Naive thymus-derived CD8-positive, alpha-beta T cell (primary cell): ENCODE measurements at places on chromosomes 2 and 18. TPM values are rescaled to one million over a fixed set of nuclear protein-coding genes. Genes with fewer than 3 reads are reported as not detected.

DNA sequence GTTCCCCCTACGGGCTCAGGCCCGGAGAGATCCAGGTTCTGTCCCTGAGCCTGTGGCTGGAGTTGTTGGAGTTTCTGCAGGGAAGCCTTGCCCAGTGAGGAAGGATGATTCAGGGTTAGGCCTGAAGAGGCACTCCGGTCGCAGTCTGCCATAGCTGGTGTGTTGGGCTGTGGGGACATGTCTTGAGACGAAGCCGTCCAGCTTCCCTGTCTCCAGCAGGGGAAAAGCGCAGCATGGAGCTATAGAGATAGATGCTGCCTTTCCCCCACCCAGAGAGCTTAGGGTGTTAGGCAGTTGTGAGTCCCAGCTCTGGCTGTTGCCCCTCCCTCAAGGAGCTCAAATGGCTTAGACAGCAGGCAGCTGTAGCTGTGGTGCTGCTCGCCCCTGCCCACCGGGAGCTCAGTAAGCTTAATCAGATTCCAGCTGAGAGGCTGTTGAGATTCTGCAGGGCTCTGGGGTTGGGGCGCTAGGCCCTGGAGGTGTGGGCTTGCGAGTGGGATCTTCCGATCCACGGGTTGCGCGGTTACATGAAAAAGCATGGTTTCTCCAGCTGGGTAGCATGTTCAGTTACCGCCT, 103.9 kb downstream of the PMAIP1 start:
- H3K4me3 ChIP-seq = no peak overlapping the region
- H3K36me3 ChIP-seq = no peaks in the 10 kb centered on the region
- DNase-seq = no peak
- no peaks in the 10 kb centered on the region for H3K4me1 ChIP-seq

DNA sequence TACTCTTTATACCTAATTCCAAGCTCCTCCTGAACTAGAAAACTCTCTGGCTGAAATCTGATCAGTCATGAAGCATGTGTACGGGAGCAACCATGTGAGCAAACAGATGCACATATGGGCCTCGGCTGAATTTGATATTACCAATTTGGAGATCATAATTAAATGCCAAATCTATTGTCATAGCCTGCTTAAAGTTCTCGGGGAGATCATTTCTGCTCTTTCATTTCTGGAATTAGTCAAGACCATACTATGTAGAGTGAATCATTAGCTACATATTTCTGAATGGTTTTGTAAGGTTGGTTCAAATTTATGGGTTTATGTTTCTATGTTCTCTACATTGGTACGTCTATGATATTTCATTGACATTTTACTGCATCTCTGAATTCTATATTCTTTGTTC, 205.5 kb downstream of the UBE2E3 start:
- no peak overlapping the region for H3K27ac ChIP-seq
- no peak overlapping the region for H3K4me3 ChIP-seq
- no peaks in the 10 kb centered on the region for H3K36me3 ChIP-seq
- DNase-seq = no peak
- H3K27me3 ChIP-seq = no peaks in the 10 kb centered on the region
- H3K4me1 ChIP-seq = peaks cover 46% of the 10 kb centered on the region

GRCh38 chr2:162579169-162579568, 235.2 kb downstream of the GCA start:
- no peaks in the 10 kb centered on the region for H3K36me3 ChIP-seq
- no peak overlapping the region for H3K4me3 ChIP-seq
- H3K27ac ChIP-seq = no peak overlapping the region
- H3K4me1 ChIP-seq = no peaks in the 10 kb centered on the region
- DNase-seq = no peak

DNA sequence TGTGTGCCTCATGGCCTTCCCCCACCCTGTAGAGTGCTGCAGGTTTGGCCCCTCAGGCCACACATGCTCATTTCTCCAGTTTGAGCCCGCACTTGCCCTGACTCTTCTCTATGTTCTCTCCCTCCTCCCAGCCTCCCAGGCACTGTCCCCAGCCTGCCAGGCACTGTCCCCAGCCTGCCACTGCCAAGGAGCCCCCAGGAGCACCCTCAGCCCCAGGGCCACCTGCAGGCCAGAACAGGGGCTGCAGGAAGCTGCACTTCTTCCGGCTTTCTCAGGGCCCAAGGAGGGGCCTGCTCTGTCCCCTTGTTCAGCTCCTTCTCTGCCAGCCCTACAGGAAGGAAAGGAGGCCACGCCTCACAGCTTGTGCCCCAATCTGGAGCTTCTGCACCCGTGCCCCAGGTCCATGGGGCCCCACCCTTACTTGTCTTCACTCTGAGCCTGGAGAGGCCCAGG, 31.6 kb downstream of the CYP26B1 start:
- no peak overlapping the region for H3K4me3 ChIP-seq
- H3K27me3 ChIP-seq = peaks cover 31% of the 10 kb centered on the region
- H3K27ac ChIP-seq = no peak overlapping the region
- no peaks in the 10 kb centered on the region for H3K36me3 ChIP-seq
- no peak for DNase-seq

Gene RAB17
- total RNA-seq = not detected

Gene MROH2A
- not detected for total RNA-seq

- DNase-seq = no peak
- H3K36me3 ChIP-seq = no peaks in the 10 kb centered on the region
- H3K4me3 ChIP-seq = no peak overlapping the region
- H3K27me3 ChIP-seq = no peaks in the 10 kb centered on the region
- no peak overlapping the region for H3K27ac ChIP-seq
- H3K4me1 ChIP-seq = peaks cover 47% of the 10 kb centered on the region
Measured at GRCh38 chr2:8380026-8380425, 301.8 kb upstream of the ID2 start.

Gene IL37
- not detected for total RNA-seq

Gene DNAJC5G
- total RNA-seq = not detected
